ENCODE measurements at places on chromosomes 7 and 10.

DNA sequence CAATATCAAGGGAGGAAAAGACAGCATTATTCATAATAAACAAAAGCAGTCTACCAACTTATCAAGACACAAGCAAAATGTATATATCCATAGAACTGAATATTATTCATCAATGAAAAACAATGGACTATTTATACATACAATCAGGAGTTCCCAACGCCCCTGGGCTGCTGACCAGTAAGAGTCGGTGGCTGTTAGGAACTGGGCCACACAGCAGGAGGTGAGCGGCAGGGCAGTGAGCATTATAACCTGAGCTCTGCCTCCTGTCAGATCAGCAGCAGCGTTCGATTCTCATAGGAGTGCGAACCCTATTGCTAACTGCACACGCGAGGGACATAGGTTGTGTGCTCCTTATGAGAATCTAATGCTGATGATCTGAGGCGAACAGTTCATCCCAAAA is 71.7 kb upstream of the GPR22 start:
- no peak for DNase-seq

GRCh38 chr7:16986755-16987154 is 105.0 kb upstream of the AGR3 start:
- DNase-seq: no peak

DNA sequence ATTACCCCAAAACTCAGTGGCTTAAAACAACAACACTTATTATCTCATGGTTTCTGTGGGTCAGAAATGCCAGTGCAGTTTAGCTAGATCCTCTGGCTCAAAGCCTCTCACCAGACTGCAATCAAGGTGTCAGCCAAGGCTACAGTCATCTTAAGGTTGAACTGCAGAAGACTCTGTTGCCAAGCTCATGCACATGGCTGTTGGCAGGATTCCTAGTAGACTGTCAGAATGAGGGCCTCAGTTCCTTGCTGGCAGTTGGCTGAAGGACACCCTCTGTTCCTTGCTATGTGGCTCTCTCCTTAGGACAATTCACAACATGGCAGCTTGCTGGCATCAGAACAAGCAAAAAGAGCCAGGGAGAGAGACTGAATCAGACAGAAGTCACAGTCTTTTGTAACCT is 34.7 kb downstream of the TOMM7 start:
- DNase-seq: no peak

DNA sequence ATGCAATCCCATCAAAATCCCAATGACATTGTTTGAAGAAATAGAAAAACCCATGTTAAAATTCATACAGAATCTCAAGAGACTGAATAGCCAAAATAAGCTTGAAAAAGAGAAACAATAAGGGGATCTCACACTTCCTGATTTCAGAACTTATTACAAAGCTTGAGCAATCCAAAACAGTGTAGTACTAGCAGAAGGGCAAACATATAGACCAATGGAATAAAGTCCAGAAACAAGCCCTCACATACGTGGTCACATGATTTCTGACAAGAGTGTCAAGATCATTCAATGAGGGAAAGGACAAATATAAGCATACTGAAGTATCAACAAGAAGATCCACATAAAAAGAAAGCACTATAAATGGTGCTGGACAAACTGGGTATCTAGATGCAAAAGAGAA is 31.9 kb downstream of the MICU1 start:
- no peak for DNase-seq

GRCh38 chr7:42661312-42661711 is 250.6 kb downstream of the C7orf25 start:
- DNase-seq: peak; percentile 68

DNA sequence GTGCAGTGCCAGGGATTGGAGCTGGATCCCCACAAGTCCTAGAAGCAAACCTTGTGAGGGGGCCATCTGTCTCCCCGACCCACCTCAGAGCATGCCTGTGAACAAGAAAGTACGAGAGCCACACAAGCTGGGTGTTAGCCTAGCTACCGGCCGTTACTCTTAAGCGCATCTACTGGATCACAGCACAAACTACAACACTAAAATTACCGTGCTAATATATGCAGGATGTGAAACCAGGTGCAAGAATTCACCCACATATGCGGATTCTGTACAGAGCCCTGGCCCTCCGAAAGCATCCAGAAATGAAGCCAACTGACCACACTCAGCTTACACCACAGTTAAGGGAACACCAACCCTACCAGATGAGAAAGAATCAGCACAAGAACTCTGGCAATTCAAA is 16.0 kb upstream of the PRSS1 start:
- no peak for DNase-seq

DNA sequence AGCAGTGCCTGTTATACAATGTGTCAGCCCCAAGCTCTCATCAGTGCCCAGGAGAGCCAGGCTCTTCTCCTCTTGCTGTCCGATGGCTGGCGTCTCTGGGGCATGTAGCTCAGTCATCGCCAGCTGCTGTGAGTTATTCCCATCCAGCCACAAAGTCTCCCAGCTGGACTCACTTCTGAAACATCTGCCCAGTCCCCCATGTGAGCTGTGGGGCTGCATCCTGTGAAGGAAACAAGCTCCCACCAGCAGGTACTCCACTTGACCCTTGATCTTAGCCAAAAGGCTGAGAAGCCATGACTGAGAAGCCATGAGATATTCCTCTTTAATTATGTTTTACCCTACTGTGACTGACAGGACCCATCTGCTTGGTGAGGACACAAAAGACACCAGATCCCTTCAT is 212.7 kb upstream of the IGFBP3 start:
- no peak for DNase-seq

DNA sequence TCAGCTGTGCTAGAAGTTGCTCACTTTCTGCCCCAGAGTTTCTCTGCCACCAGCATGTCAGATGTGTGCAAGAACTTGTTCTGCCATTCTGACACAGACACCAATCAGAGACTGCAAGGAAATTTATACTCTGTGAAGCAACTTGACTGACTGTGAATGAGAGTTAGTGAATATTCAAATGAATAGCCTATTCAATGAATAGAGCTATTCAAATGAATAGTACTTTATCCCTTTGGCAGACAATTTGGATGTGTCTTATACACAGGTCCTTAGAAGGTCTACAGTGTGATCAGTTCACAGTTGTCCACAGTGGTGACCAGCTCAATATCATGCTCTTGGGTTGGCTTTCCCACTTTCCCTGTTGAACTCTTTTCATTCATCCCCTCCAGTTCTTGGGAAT is 138.1 kb downstream of the MACC1 start:
- no peak for DNase-seq

- no peak for DNase-seq
Measured at GRCh38 chr7:95269640-95270039, 54.7 kb downstream of the PON1 start.

All from epithelial cell of prostate (primary cell).